ENCODE measurements at places on chromosomes 2 and 18.

GRCh38 chr2:26598336-26598995 lies 42.7 kb downstream of the CIB4 start:
- DNase-seq, result no peak

DNA sequence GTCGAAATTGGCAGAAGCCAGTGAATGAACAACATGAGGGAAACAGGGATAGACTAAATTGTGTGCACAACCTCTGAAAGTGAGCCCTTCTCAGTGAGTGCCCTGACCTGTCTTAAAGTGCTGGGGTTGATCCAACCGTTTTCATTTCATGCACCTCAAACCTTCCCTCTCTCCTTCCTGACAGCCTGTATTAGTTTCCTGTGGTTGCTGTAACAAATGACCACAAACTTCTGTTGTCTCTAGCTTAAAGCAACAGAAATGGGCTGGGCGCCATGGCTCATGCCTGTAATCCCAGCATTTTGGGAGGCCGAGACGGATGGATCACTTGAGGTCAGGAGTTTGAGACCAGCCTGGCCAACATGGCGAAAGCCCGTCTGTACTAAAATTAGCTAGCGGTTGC lies 48.8 kb upstream of the PPP1CB start:
- DNase-seq, result no peak

DNA sequence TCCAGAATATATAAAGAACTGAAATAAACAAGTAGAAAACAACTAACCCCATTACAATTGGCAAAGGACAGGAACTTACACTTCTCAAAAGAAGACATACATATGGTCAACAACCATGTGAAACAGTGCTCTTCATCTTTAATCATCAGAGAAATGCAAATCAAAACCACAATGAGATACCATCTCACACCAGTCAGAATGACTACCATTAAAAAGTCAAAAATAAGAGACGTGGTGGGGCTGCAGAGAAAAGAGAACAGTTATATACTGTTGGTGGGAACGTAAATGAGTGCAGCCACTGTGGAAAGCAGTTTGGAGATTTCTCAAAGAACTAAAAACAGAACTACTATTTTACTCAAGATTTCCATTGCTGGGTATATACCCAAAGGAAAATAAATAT lies 1696.3 kb upstream of the TMEFF2 start:
- no peak for DNase-seq

DNA sequence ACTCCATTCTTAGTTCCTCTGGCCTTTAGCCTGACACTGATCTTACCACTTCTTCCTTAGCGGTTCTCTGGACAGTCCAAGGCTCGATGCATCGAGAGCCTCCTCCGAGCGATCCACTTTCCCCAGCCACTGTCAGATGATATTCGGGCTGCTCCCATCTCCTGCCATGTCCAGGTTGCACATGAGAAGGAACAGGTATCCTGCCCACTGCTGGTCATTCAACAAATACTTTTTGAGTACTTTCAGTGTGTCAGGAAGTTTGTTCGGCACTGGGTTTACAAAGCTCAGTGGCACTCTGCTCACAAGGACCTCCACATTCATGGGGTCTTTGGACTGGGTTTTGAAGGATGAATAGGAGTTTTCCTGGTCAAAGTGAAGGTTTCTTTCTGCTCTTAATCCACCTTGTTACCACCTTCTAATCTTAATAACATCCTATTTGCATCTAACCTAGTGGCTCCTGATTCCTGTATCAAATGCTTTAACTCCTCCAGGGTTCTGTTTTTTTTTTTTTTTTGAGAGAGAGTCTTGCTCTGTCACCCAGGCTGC lies 25.8 kb downstream of the GCKR start:
- no peak for DNase-seq

DNA sequence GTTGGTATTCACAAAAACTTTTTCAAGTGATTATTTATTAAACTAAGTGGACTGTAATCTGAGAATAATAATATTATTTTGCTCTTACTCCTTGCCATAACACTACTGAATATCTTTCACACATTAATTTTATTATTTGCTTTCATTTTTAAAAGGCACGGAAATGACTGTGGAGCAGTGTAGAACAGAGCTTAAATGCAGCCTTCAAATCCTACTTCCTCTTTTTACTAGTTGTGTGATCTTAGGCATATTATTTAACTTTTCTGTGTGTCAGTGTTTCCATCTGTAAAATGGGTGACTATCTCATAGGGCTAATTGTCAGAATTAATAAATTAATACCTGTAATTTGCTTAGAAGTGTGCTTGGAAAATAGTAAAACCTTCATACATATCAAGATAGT lies 55.5 kb upstream of the SLC8A1 start:
- DNase-seq, result no peak

- no peak for DNase-seq
These were observed 21.0 kb upstream of the IL37 start for GRCh38 chr2:112889976-112890375.

DNA sequence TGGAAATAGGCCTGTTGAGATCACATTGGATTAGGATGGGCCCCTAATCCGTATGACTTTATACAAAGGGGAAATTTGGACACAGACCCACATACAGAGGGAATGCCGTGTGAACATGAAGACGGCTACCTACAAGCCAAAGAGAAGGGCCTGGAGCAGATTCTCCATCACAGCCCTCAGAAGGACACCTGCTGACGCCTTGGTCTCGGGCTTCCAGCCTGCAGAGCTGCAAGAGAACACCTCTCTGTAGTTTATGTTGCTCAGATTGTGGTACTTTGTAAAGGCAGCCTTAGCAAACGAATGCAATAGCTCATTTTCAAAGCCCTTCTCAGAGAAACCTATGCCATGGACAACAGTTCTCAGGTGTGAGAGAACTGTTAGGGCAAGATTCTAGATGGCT lies 86.1 kb downstream of the LONRF2 start:
- no peak for DNase-seq

DNA sequence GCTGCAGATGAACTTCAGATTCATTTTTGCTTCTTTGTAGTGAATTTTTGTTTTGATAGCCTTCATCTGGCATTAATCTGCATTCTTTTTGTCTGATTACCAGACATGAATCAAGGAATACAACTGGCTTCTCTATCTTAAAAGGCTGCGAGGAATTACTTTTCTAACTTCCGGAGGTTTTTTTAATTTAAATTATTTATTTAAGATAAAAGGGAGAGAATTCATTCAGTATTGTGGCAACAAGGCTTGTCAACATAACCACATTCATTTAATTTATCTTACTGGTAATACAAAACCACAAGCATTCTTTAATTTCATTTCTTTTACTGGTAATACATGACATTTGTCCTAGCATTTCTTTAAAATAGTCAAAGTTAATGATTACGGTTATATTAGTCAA lies 36.0 kb downstream of the CSRNP3 start:
- DNase-seq, result no peak

DNA sequence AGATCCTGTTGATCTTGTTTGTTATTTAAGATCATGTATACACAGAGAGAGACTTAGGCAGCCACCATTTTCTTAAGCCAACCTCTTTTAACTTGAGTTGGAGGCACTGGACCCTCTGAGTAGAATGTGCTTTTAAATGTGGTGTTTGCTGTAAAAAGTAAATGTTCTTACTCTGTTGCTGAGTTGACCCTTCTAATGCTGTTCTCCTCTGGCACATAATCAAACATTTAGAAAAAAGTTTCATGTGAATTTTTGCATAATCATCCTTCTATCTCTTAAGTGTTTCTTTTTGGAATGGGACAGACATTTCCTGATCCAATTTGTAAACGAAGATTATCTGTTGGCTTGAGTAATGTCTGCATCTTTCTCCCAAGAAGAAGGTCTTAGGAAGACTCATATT lies 255.1 kb upstream of the ETAA1 start:
- DNase-seq, result no peak

DNA sequence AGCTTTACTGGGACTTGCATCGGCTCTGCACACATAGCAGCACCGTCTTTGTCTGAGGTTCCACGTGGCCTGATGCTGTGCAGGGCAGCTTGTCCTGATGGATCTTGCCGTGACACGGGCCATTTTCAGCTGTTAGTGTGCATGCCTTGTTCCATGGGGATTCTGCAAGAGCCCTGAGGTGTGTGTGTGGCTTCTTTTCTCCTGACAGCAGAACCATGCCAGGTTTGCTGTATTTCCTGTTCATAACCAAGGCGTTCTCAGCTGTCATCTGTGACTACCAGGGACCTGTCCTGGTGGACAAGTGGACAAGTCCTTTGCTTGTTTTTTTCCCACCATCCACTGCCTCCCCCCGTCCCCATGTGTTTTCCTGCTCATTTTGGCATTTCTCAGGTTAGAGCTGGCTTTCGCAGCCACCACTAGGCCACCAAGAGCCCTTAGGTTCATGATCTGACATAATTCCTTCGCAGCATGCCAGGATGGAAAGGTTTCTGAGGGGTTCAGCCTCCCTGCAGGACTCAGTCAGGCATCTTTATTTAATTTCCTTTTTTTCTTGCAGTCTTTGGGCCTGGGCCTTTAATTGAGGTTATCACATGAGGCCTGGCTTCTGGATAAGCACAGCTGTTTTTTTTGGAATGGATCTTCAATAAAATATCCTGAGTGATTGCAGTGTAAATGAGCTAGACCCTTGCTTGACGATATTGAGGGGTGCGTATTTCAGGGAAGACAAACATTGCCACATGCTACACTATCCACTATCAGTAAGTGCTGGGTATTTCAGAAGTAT lies 139.4 kb downstream of the NCK2 start:
- no peak for DNase-seq

GRCh38 chr2:12636837-12637581 lies 79.7 kb upstream of the TRIB2 start:
- peak; percentile 24 for DNase-seq

DNA sequence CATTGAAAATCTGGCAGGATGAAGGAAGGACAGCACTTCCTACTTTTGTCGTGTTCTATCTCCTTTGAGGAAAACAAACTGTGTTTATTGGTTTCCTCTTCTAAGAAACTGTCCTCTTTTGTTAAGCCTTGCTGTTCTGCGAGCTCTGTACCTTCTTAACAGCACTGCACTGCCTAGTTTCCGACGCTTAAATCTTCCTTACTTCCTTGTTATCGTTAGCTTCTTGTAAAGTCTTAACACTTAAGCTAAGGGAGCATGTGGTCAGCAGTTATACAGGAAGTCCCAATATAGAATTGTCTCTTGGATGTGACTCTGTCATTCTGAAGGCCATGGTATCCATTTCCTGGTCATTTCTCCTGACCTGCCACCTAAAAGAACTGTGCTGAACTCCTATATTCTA lies 552.8 kb upstream of the NRP2 start:
- no peak for DNase-seq

DNA sequence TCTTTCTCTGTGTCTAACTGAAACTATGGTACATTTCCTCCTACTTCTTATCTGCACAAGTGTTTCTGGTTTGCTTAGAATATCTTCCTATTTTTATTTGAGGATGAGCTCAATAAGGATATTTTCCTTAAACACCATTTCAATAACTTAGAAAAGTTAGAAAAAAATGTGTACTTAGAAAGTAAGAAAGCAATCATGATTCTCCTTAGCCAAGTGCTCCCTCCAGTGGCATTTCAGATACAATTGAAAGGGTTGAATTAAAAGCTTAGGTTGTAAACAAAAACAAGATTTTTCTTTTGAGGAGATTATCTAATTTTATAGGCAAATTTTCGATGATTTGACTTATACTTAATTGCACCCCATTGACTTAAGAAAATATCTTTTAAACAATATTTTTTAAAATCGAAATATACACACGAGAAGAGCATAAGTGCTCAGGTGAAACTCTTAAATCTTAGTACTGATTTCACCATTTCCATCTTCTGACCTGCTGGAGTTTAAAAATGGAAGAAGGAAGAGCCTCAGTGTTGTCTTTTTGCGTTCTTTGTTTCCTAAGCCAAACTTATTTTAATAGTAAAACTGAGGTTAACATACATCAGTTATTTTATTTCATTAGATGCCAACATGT lies 26.9 kb downstream of the C18orf63 start:
- DNase-seq, result no peak

Measured in fibroblast of skin of left biceps (primary cell).